H9 (cell line): ENCODE measurements at places on chromosomes 2 and 18.

GRCh38 chr2:52084759-52085158 is 1052.8 kb upstream of the NRXN1 start:
- DNase-seq = no peak

- no peak for DNase-seq
Measured at GRCh38 chr2:177031438-177032180, 181.0 kb upstream of the HNRNPA3 start.

GRCh38 chr18:45775241-45775676 is 50.2 kb upstream of the SIGLEC15 start:
- DNase-seq = peak; percentile 69

DNA sequence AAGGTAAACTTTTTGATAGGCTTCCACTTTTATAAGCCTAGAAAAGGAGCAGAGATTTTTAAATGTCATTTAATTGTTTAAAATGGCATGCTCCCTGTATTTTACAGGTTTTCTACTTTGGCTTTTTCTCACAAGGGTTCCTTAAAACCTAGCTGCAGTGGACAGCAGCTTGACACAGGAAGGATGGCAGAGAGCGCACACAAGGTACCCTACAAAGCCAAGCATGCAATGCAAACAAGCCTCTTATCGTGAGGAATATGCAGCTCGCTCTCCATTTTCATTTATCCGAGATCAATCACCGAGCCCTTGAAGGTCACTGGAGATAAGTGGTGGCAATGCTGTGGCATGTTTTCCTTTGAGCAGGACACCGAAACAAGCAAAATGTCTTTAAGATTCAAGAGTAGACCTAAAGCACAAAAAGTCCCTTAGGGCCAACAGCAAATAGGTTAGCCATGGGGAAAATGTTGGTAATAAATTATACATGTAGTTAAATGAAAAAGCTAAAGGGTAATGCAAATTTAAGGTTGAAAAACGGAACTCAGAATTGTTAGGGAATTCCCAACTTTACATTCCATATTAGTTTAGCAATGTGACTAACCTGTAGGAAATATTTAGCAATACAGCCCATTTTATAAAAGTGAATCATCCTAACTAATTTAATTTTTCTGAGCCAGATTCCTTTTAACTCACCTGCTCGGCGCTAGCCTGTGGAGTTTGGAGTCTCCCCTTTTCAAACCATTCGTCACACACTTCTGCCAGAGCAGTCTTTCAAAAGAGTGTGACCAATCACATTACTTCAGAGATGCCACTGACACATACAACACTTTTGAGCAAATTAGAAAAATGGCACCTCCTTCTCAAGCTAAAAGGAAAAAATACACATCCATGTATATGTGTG is 337.9 kb upstream of the PKDCC start:
- DNase-seq = no peak

DNA sequence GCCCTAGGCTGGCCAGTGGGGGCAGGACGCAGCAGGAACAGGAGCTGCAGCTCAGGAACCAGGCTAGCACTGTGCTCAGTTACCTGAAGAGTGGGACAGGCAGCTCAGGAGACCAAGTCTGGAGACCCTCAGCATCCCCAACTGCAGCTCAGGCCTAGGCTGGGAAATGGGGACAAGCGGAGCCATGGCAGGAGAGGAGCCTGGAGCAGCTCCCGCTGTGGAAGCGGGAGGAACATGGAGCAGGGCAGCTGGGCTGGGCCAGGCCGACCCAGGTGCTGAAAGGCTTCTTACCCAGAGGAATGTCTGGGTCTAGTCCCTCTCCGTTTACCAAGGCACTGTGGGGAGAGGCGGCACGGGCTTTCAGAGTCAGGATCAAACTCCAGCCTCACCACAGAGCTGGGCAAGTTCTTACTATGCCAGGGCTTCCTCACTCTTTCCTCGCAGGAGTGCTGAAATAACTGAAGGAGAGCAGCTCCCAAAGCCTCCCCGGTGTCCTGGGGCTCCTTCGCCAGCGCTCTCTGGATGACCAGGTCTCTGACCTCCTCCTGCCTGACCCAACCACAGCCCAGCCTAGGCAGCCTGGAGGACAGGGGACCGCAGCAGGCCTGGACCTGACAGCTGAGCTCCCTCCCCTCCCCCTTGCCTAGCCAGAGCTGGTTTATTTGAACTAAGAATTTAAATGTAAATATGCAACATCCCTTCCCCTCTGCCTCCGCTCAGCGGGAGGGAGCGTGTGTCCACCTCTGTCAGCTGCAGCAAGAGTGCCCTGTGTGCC is 247.8 kb upstream of the SIX2 start:
- peak; percentile 58 for DNase-seq

DNA sequence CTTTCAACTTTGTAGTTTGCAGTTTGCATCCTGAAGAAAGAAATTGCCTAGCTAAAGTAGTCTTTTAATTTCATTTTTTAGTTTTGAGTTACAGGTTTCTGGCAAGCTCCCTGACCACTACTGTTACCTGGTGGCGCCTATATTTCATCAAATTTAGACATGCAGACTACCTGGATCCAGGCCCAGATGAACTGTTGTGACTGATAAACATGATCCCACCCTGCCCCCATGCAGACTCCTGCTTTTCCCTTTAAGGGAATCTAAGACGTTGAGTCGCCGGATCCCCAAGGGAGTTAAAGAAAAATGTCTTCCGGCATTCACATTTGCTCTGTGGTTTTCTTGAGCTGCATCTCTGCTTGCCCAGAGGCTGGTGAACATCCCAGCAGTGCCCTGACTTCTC is 22.2 kb downstream of the METAP1D start:
- DNase-seq = no peak

DNA sequence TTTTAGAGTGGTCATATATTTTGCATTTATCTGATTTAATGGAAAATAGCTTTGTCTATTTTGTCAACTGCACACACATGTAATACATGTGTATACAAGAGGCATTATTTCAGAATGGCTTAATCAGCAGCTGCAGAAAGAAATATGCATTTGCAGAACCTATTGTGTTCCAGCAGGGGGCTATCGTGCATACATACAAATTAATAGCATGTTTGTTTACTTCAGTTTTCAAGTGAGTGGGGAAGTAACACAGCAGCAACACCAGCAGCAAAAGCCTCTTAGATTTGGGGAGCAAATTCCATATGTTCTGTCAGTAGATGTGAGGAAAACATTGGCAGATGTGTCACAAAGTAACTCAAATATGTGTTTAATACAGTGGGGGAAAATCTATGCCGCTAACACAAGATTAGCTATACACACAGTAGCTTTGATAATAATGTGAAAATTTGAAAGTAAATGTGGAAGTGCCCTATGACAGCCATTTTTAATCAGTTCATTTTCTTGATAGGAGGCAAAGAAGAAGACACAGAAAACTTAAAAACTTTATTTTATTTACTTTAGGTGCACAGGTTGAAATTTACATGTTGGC is 218.1 kb downstream of the WDR7 start:
- no peak for DNase-seq

DNA sequence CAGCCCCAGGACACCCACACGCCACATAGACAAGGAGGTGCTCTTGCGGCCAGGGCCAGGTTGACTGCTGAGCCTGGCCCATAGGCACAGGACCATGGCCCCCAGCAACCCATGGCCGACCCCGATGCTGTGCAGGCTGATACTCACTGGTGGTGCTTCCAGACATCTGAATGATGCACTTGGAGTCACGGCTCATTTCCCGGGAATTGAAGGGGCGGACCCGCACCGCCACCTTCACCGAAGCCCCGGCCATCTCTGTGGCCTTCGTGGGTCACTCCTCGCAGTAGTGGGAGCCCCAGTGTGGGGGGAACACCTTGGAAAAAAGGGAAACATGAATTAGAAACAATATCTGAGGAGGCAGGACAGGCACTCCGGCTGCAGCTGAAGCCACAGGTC is 22.5 kb downstream of the KIF1A start:
- no peak for DNase-seq

DNA sequence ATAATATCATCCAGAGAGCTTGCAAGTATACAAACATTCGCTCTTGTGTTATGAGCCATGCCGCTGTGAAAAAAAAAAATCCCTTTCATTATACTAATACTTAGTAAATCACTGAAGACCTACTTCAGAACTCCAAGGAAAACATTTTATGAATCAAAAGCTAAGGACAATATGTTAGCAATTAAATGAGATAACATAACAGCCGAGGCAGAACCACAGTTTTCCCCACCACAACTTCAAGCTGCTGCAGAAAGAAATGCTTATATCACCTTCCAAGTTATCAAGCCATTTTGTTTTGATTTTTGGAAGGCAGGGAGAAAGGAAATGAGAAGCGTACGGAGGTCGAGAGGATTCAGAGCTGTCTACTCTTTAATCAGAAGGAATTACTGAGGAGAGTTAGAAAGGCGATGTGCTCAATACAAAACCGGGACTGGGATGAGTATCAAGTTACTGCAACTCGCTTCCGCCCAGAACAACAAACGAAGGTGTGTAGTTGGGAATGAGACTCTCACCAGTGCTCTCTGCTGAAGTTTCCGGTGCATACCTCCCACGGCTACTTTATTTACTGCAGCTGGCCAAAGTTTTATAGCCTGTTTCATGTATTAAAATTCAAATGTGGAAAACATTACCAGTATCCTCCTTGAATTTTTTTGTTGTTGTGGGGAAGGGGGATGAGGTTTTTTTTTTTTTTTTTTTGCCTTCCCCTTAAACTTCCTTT is 292.2 kb upstream of the CCDC68 start:
- DNase-seq = no peak

DNA sequence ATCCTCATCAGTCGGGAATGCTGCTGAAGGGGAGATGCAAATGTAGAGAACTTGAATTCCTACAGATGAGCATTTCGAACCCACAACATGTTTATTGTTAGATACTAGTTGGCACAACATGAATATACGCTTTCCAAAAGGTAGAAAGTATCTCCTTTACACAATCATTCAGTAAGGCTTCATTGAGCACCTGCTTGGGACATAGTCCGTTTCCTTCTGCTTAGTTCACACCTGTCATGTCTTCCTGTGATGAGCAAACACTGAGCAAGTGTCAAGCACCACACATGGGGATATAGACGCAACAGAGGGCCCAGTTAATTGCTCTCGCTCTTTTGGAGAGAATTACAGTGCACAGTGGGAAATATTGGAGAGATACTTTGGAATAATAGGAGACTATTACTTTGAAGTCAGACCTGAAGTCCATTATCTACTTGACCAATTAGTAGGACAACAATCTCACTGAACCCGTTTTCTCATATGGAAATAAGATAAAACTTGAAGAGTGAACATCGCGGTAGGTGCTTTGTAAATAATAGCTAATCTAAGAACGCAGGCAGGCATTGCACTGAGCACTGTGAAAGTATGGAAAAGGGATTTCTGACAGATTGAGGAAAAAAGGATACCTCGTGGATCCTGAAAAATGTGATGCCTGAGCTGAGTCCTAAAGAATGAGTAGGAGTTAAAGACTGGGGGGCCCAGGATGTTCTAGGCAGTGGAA is 1.2 kb downstream of the CPSF3 start:
- DNase-seq = no peak

DNA sequence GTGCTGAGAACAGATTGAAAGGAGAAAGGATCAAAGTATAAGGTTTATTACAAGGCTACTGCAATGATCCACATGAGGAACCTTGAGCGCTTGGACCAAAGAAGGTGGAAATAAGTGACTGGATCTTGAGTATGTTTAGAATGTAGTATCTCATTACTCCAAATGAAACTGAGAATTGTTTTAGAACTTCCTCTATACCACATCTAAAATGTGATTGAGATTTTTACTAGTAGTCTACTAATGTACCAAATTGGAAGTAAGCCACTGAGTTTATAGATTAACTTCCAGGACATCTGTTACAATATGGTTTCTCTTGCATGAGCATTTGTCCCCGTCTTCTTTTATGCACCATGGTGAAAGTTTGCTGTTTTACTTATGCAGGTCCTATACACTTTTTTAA is 300.5 kb downstream of the SUCLG1 start:
- no peak for DNase-seq

DNA sequence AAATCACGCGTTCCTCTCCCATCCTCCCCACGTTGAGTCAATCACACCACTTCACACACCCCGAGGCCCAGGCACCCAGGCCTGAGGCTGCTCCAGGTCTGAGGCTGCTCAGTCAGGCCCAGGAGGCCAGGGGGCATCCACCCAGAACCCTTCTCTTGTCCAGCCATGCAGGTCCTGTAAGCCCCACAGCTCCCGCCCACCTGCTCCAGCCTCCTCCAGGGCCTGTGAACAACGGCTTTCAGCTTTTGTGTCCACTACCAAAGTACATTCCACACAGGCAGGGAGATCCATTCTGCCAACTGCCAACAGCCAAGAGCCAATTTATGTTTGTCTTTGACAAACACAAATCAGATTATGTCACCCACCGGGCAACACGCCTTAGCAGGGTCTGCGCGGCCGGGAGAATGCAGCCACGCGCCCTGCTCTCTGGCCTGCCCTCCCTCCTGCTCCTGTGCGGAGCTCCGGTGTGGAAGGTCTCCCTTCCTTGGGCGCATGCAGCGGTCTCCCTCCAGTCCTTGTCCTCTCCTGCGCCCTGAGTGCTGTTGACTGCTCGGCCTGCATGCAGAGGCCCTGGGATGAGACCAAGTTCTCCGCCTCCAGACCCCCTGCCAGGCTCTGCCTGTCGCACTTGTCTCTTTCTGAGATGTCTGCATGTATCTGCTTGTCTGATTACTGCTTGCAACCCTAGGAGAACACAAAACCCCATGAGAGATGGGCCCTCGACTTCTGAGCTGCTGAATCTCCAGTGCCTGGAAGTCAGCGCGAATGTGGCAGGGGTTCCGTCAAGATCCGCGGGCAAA is 146.6 kb downstream of the ZNF516 start:
- DNase-seq = peak; percentile 47

- DNase-seq = no peak
Measured at GRCh38 chr2:113054066-113054465, 1.4 kb upstream of the IL36B start.

DNA sequence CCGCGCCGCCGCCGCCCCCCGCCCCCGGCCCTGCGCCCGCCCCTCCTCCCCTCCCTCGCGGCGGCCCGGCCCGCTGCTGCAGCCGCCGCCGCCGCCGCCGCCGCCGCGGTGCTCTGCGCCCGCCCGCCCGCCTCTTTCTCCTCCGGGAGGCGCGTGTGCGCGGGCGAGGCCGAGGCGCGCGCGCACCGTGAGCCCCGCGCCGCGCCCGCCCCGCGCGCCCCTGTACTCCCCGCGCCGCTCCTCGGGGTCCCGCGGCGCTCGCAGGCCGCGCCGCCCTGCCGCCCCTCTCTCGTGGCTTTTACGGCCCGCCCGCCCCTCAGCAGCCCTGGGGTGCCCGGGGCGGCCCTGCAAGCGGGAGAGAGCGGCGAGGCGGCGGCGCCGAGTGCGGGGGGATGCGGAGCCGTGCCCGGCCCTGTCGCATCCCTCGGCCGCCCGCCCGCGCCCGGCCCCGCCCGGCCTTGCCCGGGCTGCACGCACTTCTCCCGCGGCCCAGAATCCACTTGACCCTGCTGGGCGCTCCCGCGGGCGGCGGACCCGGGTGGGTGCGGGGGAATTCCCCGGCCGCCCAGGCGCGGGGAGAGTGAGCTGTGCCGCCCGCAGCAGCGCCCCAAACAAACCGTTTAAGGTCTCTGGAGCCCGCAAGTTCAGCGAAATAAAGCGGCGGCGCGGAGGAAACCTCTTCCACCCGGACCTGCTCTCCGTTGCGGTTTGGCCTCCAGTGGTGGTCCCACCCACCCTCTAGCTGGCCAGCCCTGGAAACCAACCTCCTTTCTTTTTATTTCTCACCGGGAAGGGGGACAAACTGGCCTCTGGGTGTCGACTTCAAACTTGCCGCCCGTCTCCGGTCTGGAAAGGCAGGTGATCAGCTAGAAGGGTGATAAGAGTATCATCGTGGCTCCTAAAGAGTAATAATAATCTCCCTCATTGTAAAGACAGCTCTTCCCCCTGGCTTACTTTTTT is 37.4 kb downstream of the AFF3 start:
- peak; percentile 34 for DNase-seq
